ENCODE measurements at places on chromosomes 2 and 18.

DNA sequence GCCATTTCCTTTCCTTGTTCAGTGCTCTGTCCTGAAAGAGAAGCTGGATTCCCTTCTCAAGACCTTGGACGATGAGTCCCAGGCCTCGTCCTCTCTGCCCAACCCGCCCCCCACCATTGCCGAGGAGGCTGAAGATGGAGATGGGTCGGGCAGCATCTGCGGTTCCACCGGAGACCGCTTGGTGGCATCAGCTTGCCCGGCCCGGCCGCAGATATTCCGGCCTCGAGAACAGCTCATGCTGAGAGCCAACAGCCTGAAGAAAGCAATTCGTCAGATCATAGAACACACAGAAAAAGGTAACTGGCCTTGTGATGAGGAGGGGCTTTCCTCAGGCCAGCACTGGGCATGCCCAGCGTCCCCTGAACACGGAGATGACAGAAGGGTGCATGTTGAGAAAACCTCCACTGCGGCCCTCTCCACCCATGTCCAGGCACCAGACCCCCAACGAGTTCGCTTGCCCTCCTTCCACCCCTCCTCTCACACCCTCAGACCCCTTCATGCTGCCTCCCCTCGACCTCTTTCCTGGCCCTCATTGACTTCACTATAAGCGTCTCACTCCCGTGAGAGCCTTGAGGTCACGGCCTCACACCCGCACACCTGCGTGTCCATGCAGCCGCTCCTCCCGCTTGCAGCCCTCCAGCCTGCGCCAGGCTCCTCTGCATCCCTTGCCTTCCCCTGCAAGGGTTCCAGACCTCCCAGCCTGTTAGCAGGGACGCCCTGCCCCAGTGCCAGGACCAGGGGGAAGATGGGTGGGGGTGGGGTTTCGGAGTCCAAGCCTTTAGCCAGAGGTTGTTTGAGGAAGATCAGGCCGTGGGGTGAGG lies 95.0 kb downstream of the DGKD start:
- peak; percentile 62 for DNase-seq

GRCh38 chr18:59569390-59569791 lies 127.8 kb downstream of the CCBE1 start:
- DNase-seq, result peak; percentile 18

GRCh38 chr2:60819155-60819862 lies 62.1 kb upstream of the REL start:
- DNase-seq, result no peak

DNA sequence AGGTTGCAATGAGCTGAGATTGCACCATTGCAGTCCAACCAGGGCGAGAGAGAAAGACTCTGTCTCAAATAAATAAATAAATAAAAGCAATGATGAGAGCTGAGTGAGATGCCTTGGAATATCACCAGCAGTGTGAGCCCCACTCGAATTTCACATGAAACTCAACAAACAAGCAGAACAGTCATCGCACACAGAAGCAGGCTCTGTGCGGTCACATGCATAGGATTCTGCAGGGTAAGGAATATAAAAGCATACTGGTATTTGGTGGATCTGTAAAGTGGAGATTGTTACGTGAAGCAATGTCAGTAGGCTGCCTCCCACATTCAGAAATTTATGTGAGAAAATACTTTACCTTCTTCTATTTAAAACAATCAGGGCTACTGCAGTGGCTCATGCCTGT lies 18.0 kb upstream of the AP1S3 start:
- DNase-seq, result no peak

DNA sequence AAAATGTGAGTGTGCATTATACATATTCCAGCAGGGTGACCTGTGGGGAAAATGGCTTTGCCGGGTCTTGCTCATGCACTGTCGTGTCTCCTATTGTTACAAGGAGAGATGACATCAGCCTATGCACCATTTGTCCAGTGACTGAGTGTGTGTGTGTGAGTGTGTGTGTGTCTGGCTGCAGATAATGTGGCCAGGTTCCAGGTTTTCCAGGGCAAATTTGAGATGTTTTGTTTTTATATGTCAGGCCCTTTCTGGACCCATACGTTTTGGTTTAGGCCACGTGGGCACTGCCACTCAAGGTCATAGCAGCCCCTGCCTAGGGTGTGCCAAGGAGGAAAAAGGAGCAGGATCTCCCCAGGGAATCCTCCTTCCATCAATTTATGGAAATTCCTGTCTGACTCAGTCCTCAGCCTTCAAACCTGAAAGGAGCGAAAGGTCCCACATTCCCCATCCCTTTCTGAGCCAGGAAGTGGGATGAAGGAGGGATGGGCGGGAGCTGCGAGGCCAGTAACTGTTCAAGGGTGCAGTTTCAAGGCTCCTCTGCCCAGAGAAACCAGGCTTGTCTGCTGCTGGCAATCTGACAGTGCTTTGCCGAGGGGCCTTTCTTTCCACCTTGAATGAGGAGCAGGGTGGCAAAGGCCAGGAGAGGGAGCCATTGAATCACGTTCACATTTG lies 93.0 kb upstream of the SMAD2 start:
- peak; percentile 83 for DNase-seq

- DNase-seq, result no peak
Measured at GRCh38 chr2:10322973-10323372, 20.3 kb downstream of the HPCAL1 start.

- DNase-seq, result peak; percentile 28
Measured at GRCh38 chr18:45222180-45222579, 393.1 kb upstream of the SLC14A2 start.

- DNase-seq, result peak; percentile 90
Measured at GRCh38 chr2:133817680-133818566, 249.7 kb upstream of the NCKAP5 start.

DNA sequence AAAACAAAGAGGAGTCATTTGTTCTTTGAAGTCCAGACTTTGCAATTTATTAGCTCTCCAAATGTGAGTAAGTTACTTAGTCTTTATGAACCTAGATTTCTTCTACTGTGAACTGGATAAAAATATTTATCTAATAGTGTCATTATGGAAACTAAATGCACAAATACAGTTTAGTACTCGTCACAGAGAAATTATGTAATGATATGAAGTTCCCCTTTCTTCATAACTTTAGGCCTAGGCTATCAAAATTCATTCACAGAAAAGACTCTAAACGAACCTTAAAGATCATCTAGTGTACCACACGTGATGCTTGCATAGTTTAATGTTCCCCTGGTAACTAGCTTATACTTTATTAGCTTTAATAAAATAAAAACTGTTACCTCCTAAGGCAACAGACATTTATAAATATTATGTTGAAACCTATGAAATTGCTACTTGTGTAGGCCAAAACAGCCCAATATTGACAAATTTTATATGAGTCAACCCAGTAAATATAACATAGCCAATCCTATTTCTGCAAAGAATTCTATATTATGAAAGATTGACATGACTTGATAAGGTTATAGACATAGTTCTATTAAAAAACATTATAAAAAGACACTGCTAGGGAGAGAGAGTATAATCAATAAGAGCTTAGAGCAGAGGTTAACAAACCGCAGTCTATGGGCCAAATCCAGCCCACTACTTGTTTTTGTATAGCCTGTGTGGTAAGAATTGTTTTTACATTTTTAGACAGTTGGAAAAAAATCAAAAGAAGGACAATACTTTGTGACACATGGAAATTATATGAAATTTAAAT lies 44.9 kb upstream of the ITPRID2 start:
- no peak for DNase-seq

DNA sequence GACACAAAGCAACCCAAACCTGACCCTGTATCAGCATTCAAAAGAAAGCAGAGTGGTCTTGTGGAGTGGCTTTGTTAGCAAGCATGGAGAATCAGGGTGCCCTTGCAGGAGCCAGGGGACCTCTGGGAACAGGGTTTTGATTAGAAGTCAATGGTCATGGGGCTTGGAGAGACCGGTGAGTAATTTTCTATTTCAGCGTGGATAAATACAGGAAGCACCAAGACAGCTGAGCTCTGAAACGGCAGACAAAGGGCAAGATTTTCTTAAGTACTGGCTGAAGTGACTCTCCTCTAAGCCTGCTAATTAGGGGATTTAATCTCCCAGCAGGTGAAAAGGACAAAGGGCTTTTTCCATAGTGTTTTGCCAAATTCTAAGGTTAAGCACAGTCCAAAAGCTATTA lies 78.0 kb upstream of the GAREM1 start:
- DNase-seq, result peak; percentile 10

DNA sequence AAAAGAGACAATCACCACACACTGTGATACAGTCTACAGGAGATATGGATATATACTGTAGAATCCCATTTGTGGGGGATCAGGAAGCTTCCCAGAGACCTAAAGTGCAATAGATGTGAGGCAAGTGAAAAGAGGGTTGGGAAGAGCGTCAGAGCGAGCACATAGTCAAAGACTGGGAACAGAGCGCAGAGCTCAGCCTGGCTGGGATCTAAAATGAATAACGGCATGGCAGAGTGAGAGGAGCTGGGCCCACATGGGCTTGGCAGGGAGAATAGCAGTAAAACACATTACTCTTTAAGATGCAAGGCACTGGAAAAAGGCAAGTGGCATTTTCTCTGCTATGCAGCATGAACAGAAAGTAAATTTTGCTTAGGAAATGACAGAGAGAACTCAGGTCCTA lies 52.4 kb upstream of the BCL11A start:
- DNase-seq, result no peak

DNA sequence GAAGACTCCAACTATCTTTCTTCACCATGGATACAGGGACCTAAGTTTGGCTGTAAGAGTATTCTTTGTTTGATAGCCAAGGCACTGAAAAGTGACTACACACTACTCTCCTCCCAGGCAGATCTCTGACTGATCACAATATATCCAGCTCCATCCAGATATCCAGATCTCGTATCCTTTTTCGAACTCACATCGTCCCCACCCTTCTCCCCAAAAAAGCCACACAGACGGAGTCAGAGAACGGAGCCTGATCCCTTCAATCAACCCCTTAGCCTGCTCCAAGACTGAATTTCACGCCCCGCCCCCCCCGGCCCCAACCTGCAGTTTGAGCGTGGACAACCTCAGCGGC lies 533 bp downstream of the DHX57 start:
- no peak for DNase-seq

DNA sequence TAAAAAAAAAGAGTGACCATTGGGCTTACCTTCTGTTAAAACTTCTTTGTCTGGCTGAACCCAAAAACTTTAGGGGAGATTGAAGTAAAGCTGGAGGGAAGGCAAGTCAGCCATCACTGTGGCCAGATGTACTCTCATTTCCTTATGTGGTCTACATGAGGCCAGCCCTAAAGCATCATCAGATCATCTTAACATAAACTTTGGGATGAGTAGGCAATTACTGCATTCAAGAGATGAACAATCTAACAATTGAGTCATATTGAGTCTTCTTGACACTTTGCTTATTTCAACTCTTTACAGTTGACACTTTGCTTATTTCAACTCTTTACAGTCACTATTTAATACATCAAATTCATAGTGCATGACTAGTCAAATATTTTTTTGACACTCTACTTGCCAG lies 155.6 kb downstream of the QPCT start:
- no peak for DNase-seq

- DNase-seq, result no peak
Measured at GRCh38 chr2:165122521-165122920, 81.3 kb downstream of the SCN3A start.

- DNase-seq, result no peak
Measured at GRCh38 chr18:48292229-48292628, 117.0 kb downstream of the ZBTB7C start.

GRCh38 chr2:18788592-18788991 lies 199.2 kb upstream of the NT5C1B start:
- no peak for DNase-seq

- DNase-seq, result no peak
Measured at GRCh38 chr18:32167980-32168730, 21.7 kb upstream of the MEP1B start.

- peak; percentile 32 for DNase-seq
Measured at GRCh38 chr2:220510668-220511067, 883.2 kb downstream of the SLC4A3 start.

DNA sequence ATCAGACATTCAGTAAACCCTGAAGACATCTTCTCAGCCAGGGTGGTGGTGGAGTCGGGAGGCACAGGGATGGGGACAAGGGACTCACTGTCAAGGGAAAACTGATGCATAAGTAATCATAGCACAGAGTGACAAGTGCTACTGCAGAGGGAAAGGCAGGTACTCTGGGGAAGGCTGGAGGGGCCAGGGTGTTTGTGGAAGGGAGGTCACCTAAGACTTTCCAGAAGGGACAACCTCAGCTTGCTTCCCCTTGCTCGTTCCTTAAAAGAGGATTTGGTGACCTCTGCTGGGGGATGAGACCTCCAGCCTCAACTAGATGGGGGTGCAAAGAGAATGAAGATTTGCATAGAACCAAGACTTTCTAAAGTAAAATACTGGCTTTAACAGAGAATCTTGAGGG lies 99.5 kb downstream of the SLC4A3 start:
- DNase-seq, result no peak

DNA sequence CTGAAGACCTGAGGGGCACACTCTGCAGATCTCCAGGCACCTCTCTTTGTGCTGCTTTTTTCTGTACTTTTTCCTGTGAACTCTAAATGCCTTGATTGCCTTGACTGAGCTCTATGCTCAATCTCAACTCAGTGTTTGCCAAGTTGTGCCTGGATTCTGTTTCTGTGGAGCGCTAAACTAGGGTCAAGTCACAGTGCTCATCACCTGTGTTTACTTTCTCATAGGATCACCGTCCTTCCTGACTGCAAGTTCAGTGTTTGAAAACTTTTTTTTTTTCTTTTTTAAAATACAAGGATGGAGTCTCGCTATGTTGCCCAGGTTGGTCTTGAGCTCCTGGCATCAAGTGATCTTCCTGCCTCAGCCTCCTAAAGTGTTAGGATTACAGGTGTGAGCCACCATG lies 62.6 kb downstream of the AGPS start:
- DNase-seq, result no peak

DNA sequence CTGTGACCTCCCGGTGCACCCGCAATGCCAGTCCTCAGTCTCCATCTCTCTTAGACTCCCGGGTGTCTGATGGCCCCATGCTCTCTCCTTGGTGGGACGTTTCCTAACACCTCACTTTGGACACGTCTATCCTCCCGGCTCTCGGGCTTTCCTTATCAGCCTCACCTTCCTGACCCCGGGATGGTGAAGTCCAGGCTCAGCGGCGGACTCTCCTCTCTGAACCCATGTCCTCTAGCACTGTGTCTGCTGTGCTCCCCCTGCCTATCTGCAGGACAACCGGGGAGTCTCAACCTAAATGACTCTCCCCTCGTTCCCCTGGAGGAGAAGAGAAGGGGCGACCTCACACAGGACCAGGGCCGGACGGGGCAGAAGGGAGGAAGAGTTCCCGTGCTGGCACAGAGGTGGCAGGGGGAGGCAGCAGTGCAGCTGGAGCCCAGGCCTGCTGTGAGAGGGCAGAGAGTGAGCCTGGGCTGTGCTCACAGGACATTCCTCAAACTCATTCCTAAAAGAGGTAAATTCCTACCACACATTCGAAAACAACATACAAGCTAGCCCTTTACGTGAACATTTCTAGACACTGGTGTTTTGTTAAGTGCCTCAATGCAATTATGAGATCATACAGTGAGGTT lies 41.9 kb downstream of the MBP start:
- no peak for DNase-seq

GRCh38 chr2:46781468-46782189 lies 134.0 kb downstream of the MCFD2 start:
- no peak for DNase-seq

GRCh38 chr2:231673348-231673770 lies 35.0 kb upstream of the PTMA start:
- DNase-seq, result no peak

GRCh38 chr18:60593249-60593648 lies 220.7 kb upstream of the MC4R start:
- no peak for DNase-seq

GRCh38 chr2:47504174-47504810 lies 101.3 kb downstream of the MSH2 start:
- DNase-seq, result no peak

- DNase-seq, result no peak
Measured at GRCh38 chr2:233822781-233823730, 31.3 kb downstream of the HJURP start.

Measured in cardiac fibroblast (primary cell).